Stimulated activated CD4-positive, alpha-beta T cell treated with anti-CD3 and anti-CD28 coated beads, Interleukin-2, amount 100 ng/mL, for 24 hours (primary cell): ENCODE measurements at places on chromosomes 3 and 15.

GRCh38 chr3:158420654-158421396 lies 150.2 kb upstream of the MLF1 start:
- no peak for DNase-seq

- no peak for DNase-seq
Measured at GRCh38 chr3:133041524-133041829, 3.3 kb downstream of the TMEM108 start.

- DNase-seq = no peak
Measured at GRCh38 chr3:36214460-36214859, 165.8 kb upstream of the STAC start.

GRCh38 chr3:16004812-16005211 lies 169.7 kb upstream of the GALNT15 start:
- DNase-seq = no peak

DNA sequence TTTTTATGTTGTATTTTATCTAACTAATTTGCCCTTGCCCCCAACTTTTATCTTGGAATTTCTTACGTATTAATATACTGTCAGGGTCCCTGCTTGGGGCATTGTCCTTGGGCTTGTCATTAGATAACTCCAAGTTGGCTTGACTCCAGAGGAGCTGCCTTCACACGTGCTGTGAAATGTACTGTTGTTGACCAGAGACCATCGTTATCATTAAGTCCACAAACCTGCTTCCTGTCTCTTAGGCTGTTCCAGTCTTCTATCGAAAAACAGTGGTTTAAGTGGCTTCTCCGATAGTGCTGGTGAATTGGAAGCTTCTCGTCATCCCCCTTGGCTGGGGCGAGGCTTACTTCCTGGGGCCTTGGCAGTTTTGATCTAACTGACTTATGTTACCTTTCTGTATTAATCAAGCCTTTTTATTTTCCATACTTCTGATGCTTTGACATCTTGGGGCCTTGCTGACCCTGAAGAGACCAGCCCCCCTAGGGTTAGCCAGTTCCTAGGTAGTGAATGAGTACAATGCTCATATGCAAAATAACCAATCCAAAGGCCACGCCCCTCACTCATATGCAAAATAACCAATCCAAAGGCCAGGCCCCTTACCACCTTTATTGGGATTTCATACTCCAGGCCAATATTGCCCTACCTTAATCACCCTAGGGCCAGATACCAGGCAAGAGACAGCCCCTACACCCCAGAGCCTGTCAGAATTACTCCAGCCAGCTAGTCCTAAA lies 164.5 kb downstream of the IGF1R start:
- DNase-seq = no peak

- no peak for DNase-seq
Measured at GRCh38 chr3:115800489-115801075, 177.3 kb downstream of the GAP43 start.

DNA sequence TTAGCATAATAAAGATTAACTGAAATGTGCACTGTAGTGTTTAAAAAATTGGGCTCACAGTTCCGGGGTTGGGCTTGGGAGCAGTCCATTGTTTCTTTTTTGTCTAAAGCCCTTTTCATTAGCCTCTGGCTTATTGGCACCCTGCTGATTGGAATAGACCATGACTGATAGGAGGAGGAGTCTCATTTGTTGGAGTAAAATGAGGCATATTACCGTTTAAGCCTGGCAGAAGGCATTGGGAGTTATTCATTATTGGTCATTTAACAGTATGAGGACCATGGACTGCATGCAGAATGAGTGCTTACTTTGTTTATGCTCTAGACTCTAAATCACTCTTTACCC lies 139.0 kb upstream of the CGNL1 start:
- DNase-seq = no peak
